Activated CD4-positive, alpha-beta T cell treated with anti-CD3 and anti-CD28 coated beads, Interleukin-2, amount 50 U/mL, for 1 hour (primary cell): ENCODE measurements at places on chromosomes 11 and 22.

DNA sequence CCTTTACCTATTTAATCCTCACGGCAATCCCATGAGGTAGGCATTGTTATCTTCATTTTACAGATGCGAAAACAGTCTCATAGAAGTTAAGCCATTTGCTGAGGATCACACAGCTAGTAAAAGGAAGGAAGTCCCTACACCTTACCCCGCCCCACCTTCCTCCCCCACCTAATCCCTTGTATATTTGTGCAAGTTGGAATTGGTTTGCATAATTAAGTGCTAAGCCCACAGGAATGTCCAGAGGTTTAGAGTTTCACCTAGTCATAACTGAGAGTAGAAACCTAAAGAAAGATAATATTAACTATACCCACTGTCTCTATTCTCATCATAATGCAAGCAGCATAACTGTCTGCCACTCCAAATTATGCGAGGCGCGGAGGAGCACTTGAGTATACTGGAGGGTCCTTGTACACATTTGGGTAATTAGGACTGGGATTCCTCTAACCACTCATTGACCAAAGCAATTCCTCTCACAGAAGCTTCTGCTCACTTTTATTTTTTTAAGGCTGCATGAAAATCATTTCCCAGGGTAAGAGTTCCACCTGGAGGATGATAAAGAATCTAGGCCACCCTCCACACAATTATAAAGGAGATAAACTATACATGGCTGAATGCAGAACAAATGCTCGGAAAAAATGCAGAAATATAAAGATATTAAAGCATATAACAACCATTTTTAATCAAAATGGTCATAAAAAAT lies 199.9 kb downstream of the FAM181B start:
- no peak for DNase-seq

DNA sequence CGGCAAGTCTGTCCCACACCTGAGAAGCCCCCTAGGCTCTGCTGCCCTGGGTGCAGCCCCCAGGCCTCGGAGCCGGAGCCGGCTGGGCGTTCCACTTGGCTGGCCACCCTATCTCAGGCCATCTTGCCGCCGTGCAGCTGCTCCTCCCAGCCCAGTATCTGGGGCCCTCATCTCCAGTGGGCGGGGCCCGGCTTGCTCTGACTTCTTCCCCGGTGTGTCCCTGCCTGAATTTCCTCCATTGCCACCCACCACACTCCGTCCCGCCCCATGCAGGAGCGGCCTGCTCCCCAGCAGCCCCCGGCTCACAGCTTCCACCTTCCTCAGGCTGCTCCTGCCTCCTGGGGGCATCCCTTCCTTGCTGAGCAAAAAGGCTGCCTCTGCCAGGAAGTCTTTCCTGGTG lies 46.6 kb downstream of the WNT7B start:
- no peak for DNase-seq

- DNase-seq = no peak
These were observed 1.4 kb downstream of the ARFGAP3 start for GRCh38 chr22:42855721-42856120.

GRCh38 chr11:59102259-59102765 lies 4.7 kb upstream of the FAM111B start:
- peak; percentile 48 for DNase-seq

DNA sequence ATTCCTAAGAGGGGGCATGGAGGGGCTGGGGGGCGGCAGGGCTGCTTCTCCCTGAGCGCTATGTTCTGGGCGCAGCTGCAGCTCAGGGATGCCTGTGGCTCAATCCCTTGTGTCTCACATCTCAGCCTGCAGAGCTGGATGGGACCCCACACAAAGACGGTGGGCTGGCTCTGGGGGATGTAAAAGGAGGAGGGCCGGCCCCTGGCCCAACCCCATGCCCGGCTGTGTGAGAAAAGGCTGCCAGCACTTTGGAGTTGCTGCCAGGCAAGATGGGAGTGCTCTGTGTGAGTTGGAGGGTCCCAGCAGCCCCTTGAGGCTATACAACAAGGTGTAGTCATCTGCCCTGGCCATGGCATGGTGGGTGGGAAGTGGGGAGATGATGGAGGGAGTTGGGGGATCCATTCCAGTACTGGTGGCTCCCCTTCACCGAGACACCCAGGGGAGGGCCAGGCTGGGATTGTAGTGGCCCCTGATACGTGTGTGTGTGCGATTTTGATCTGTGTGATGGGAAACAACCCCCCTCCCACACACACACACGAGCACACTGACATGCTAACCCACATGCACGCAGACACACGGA lies 1.3 kb upstream of the TBX10 start:
- no peak for DNase-seq
